Endothelial cell (in vitro differentiated cells): ENCODE measurements at places on chromosomes 5 and 9. TPM values are rescaled to one million over a fixed set of nuclear protein-coding genes. Genes with fewer than 3 reads are reported as not detected.

DNA sequence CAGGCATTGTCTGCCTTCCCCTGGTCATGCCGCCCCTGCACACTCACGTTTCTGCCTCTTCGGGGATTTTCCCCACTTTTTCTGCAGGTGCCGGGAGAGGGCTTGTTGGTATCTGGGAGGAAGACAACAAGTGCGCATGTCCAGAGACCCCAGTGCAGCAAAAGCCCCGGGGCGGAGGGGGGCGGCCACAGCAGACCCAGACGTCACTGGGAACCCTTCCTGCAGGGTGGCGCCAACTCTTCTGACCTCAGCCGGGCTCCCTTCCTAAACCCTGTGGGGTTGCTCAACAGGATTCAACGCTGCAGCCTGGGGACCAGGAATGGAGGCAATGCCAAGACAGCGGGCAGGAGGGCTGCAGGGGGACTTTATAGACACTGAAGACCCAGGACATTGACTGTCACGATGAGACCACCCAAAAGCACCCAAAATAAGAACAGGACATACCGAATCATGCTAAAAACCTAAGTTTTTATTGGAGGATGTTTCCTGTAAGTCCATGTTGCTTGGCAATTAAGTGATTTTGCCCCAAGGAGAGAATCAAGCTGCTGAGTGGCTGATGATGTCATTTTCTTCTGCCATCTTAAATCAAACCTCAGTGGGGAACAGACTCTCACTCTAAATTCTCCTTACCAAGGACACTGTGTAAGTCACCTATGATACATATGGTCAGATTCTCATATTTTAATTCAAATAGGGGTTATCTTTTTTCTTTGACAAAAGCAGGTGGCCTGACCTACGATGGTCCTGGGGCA lies 62.9 kb upstream of the SIMC1 start:
- DNase-seq: no peak

Gene DBH
- total RNA-seq: 0.08 TPM

DNA sequence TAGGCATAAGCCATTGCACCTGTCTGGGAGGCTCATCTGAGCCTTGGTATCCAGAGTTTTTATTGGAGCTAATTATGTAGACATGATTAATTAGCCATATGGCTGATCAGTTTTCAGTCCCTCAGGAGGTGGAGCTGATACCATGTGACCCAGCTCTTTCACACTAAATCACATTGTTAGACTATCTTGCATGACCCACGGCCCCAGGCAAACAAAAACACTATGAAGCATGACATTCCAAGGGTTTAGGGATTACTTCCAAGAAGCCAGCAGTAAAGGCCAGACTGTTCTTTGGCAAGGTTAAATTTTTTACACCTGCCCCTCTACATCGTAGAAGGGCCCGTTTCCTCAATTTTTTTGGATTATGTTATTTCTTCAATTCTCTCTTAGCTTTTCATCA lies 5.0 kb upstream of the C5orf24 start:
- no peak for DNase-seq

DNA sequence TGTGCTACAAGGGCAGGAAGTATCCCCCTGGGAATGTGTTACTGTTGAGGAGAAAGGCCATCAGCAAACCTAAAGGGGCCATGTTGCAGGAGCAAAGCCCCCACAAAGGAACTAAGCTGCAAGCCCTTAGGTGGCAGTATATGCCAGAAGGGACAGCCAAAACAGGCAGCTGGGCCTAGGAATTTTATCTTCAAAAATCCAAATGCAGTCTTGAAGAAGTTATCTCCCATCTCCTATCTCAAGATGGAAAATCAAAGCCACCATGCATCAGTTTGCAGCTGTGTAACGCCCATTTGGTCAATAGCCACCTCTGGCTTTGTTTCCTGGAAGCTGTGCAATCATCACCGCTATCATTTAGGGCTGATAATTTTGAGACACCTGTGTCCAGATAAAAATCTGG lies 400.3 kb downstream of the ARHGEF28 start:
- DNase-seq: no peak

DNA sequence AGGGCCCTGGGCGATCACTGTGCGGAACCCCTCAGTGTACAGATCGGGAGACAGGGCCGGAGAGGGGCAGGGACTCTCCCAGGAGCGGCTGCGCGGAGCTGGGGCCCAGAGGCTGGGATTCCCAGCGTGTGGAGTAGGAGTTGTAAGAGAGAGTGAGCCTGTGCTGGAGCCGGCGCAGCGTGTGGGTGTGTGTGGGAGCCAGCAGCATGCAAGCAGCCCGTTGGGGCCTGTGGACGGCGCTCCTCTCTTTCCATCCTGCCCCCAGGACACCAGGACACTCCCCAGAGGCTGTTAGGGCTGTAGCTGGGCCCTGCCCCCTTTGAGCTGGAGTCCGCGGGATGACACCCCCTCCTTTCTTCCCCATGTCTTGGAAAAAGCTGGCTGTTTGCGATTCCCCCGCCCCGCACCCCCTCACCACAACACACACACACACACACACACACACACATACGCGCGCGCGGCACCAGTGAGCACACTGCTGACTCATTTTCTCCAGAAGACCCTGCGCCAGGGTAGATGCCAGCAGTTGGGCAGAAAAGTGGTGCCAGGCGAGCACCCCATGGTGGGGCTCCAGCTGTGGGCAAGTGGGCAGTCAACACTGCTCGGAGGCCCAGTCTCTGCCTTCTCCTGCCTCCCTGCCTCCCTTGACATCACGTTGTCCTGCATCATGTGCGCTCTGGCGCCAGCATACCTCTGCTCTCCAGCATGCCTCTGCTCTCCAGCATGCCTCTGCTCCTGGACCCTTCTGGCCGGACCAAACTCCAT lies 1.5 kb downstream of the COL27A1 start:
- peak; percentile 46 for DNase-seq

DNA sequence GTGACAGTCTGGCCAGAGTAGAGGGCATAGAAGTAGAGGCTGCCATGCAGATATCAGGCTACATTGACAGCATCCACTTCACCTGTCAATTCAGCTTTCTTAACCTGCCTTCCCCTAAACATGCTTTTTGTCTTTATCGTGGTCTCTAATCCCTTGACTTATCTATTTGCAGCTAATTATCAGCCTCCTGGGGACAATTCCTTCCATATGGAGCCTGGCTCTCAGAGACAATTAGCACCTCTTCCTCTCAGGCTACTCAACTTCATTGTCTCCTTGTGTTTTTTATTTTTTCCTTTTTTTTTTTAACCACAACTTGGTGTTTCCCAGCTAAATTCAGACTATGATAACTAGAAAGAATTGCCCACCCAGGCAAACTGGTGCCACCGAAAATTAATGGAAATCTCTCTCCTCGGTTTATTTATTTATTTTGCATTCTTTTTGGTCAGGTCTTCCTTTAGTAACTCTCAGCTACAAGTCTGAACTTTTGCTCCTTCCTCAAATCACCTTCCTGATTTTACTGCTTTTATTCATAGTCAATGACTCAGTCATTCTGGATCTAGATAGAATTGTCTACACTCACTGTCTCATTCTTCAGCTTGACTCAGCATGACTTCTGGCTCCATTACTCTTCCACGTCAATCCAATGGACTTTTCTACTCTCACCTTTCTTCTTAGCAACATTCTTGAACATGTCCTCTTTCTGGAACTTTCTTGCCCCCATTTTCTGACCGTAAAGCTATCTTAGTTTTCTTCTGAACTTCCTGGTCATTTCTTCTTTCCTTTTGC lies 63.0 kb upstream of the BASP1 start:
- DNase-seq: no peak

DNA sequence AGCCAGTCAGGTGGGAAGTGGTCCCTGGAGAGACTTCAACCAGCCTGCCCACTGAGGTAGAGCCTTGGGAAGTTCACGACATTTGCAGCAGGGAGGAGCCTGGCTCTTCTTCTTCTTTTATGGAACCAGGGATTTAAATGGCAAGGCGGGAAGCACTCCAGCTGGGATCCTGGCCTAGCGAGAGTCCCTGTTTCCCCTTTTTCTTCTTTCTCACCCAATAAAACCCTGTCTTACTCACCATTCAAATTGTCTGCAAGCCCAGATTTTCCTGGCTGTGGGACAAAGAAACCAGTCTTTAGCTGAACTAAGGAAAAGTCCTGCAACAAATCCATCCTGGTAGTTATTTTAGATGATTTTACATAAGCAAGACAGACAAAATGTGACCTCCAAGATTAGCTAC lies 503.7 kb downstream of the CDH10 start:
- DNase-seq: no peak
